ENCODE measurements at places on chromosomes 7 and 10. TPM values are rescaled to one million over a fixed set of nuclear protein-coding genes. Genes with fewer than 3 reads are reported as not detected.

The SGCE gene
- total RNA-seq: 31.2 TPM

The PCDH15 gene
- not detected for total RNA-seq

The LRIT1 gene
- not detected for total RNA-seq

The AGAP9 gene
- total RNA-seq: 4.8 TPM

The C7orf57 gene
- total RNA-seq: under 0.01 TPM

The OR6B1 gene
- total RNA-seq: not detected

The FUOM gene
- 20.8 TPM for total RNA-seq

The SPDYE11 gene
- total RNA-seq: under 0.01 TPM

The HOXA3 gene
- 9.4 TPM for total RNA-seq

Data from articular chondrocyte of knee joint (primary cell).